ENCODE measurements at places on chromosomes 7 and 10.

- DNase-seq: no peak
Measured at GRCh38 chr7:141991140-141991539, 4.5 kb upstream of the MGAM start.

DNA sequence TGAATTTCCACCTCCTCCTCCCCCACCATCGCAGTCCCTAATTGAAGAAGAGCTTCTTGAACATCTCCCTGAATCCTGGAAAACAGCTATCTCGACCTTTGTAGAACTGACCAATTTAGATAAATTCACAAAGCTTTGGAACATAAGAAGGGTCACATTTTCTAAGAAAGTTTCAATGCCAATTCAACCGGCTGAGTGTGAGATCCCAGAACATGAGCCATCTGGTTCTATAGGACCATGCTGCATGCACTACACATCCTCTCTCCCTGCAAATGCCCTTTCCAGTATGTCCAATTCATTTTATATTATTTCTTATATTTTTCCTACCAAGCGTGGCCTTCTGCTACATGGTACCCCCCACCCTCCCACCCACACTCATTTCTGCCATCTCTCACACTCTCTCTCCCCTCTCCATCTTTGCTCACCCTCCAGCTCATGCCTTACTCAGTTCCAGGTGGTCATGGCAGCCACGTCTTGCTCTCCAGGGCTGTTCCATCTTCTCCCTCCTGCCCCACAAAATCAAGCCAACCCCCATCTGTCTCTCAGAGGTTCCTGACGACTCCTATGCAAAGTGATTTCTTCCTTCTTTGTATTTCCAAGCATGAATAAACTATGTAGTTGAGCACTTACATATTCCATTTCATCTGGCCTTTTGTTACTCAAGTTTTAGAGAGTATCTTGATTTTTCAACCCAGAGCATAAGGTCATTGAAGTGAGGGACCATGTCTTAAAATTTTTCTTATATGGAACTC, 19.3 kb downstream of the FRMD4A start:
- DNase-seq: no peak

- DNase-seq: no peak
Measured at GRCh38 chr7:45185864-45186250, 28.3 kb downstream of the RAMP3 start.

DNA sequence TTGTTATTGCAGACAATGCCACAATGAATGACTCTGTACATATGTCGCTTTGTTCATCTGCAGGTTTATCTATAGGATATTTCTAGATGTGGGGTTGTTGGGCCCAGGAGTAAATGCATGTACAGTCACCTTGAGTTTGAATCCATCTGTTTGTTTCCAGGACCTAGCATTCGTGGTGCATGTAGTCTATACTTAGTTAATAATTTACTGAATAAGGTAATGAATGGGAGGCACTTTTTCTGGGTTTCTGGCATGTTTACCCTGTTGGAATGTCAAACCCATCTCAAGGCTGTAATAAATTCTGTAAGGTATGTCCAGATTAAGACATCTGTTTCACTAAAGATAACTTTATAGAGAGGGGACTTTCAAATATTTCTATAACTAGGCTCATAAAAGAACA, 23.5 kb downstream of the HECTD2 start:
- no peak for DNase-seq

- DNase-seq: no peak
Measured at GRCh38 chr7:116395141-116395791, 104.3 kb upstream of the CAV2 start.

DNA sequence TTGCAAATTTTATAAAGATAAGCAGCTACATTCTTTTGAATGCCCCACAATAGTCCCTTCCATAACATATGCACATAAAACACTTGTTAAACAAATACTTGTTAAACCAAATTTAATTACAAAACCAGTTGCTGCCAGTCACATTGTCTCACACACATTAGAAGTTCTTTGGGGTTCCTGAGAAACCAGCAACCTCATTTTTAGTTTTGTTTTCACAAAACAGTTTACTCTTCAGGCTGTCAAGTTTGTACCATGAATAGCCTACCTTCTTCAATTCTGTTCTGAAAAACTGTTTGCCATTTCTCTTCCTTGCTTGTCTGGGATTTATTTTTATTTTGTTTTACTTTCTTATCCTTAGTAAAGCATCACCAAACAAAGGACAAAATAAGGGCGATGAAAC, 176.5 kb upstream of the PHF14 start:
- DNase-seq: no peak

DNA sequence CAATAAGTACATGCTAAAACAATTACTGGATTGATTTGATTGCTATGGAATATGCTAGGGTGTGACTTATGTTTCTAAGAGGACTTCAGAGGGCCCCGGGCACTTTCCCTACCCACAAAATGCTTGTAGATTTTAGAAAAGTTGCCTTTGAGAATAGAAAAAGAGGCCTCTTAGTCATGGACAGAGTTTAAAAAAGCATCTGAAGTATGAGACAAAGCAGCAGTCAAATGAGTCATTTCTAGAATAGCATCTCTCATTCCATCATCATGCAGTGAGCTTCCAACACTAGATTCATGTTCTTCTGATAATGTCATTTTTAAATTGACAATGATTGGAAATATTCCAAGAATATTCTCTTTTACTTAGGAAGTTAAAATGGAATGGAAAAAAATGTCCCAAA, 675.1 kb upstream of the PCDH15 start:
- DNase-seq: no peak

GRCh38 chr7:54738737-54739136, 20.3 kb downstream of the SEC61G start:
- DNase-seq: no peak

DNA sequence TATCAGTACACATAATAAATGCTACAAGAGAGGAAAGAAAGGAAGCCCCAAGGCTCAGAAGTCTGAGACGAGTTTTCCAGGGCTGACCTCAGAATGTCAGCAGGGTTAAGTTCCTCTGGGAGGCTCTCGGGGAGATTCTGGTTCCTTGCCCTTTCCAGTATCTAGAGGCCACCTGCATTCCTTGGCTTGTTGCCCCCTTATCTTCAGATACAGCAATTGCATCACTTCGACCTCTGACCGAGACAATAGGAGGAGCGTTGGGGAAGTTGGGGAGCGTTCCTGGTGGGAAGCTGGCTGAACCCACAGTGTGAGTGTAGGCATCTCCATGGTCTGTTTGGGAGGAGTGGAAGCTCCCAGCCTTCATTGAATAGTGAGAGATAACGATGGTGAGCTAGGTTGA, 72.0 kb upstream of the MTPN start:
- DNase-seq: no peak

DNA sequence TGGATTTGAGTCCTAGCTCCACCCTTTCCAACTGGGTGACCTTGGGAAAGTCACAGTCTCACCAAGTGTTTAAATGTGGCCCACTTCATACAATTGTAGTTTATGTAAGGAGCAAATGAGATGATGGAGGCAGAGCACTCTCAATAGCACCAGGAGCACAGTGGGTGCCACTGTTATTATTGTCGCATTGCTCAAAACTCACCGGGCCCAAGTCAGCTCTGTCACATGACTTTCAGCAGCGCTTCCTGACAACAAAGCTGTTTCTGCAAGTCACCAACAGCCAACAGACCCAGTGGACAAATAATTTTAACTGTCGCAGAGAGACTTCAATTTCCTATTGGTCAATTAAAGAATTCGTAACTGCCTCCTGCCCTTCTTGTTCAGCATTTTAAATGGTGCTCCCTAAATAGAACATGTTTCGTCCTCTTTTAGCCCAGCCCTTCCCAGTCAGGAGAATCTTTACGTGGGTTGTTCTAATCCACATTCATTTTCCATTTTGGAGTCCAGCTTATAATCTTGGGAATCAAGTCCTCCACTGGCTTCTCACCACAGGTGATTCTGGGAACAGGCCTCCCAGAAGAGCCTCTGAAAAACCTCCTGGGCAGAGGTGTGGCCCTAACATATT, 415.6 kb upstream of the NPVF start:
- DNase-seq: no peak
